ENCODE measurements at places on chromosomes 2 and 18. TPM values are rescaled to one million over a fixed set of nuclear protein-coding genes. Genes with fewer than 3 reads are reported as not detected.

Gene IL1RL1
- not detected for total RNA-seq

Gene LAMA1
- total RNA-seq: 0.05 TPM

Gene CPO
- total RNA-seq: 0.32 TPM

Gene SLC5A7
- total RNA-seq: not detected

Gene CLEC4F
- total RNA-seq: not detected

Gene CAPN14
- total RNA-seq: not detected

Gene LRP1B
- total RNA-seq: 0.34 TPM

Gene CNTNAP5
- not detected for total RNA-seq

Gene CD8A
- 0.76 TPM for total RNA-seq

Gene MSH6
- 71.2 TPM for total RNA-seq

Gene UGT1A6
- total RNA-seq: not detected

Gene EPHA4
- total RNA-seq: 3.5 TPM

Gene DYNAP
- total RNA-seq: not detected

Gene FAHD2B
- 25.3 TPM for total RNA-seq

Data from HCT116 (cell line).